ENCODE measurements at places on chromosomes 11 and 22.

GRCh38 chr11:32005786-32006416, 85.0 kb upstream of the RCN1 start:
- no peak for DNase-seq

- DNase-seq: no peak
These were observed 17.2 kb upstream of the PIM3 start for GRCh38 chr22:49943405-49943765.

GRCh38 chr22:24104307-24105012, 76.8 kb upstream of the SUSD2 start:
- no peak for DNase-seq

- no peak for DNase-seq
These were observed 21.2 kb downstream of the PTPRJ start for GRCh38 chr11:48001438-48002021.

All from NCI-H2081 treated with DMSO at 0.1 percent for 48 hours (cell line).